Ammon's horn (tissue), 1 donor: ENCODE measurements at places on chromosomes 16 and 17.

DNA sequence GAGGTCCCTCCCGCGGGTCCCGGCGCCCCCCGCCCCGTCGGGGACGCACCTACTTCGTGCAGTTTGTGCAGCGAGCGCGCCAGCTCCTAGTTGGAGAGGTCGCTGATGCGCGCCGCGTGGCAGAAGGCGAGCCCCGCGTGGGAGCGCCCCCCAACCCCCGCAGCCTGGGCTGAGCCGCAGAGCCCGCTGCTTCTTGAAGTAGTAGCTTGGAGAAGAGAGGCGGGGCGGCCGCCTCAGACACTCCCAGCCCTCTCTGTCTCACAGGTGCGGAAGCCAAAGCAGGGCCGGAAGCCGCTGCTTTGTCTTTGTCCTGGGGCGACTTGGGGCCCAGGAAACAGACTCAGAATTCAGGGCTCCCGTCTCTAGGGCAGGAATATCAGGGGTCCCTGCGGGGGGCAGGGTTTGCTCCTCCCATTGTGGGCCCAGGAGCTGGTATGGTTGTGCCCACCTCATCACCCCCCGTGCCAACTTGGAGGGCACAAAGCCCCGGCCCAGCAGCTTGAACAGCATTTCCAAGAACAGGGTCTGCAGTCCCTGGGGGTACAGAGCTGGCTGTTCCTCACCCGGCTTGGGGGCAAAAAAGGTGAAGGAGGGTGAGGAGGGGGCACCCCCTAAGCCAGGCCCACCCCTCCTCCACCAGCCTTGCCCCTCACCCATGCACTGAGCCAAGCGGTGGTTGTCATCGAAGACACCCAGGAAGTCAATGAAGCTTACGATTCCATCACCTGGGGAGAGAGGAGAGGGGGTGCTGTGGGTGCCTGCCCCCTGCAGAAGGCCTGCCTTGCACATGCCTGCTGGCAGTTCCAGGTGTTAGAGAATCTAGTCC lies 13.5 kb downstream of the SPATA32 start:
- no peak for DNase-seq

DNA sequence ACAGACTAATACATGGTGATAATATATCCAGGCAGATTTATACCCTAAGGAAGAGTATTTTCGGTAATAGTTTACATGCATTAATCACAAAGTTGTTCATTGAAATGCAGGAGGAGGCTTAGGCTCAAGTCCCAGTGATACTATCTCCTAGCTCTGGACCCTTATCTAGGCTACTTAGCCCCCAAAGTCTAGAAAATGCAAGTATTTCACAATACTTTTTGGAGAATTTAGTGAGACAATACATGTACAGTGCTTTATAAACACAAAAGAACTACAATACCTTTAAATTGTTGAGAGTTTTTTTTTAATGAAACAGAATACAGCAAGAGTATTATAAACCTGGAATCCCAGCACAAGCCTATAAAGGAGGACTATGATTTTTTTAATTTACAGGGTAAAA lies 473.9 kb downstream of the HS3ST3B1 start:
- DNase-seq, result no peak

GRCh38 chr17:81314398-81315081 lies 19.4 kb upstream of the SLC38A10 start:
- DNase-seq, result no peak

- DNase-seq, result no peak
Observed at GRCh38 chr17:65800655-65801054, 239.2 kb upstream of the AXIN2 start.

DNA sequence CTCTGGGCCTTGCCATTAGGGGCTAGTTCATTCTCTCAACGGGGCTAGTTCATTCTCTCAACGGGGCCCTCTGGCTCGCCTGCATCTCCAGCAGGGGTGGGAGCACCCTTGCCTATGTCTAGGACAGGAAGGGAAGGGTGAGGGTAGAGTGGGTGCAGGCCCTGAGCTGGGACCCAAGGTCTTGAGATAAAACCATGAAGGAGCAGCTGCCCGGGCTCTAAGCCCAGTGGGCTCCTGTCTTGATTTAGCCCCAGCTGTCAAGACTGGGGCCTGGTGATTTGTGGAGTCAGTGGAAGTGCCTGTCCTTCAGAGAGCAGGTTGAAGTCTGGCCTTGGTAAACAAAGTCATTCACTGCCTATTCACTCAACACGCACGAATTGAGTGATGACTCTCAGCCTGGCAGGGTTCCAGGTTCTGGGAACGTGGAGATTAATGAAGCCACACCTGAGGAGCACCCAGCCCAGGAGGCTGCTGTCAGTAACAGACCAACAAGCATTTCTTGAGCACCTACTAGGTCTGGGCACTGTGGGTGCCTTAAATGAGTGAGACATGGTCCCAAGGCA lies 35.4 kb downstream of the WNT3 start:
- DNase-seq, result no peak

DNA sequence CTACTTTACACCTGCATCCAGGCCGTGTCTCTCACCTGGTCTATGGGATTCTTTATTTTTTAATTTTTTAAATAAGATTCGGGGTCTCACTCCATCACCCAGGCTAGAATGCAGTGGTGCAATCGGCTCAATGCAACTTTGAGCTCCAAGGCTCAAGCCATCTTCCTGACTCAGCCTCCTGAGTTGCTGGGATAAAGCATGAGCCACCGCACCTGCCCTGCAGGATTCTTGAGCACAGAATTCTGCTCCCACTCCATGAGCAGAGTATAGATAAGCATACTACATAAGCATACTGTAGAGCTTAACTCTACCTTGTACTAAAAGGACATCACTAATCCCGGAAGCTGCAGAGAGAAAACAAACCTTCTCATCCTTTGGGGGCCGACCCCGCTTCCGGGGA lies 15.5 kb downstream of the GLYR1 start:
- DNase-seq, result no peak

DNA sequence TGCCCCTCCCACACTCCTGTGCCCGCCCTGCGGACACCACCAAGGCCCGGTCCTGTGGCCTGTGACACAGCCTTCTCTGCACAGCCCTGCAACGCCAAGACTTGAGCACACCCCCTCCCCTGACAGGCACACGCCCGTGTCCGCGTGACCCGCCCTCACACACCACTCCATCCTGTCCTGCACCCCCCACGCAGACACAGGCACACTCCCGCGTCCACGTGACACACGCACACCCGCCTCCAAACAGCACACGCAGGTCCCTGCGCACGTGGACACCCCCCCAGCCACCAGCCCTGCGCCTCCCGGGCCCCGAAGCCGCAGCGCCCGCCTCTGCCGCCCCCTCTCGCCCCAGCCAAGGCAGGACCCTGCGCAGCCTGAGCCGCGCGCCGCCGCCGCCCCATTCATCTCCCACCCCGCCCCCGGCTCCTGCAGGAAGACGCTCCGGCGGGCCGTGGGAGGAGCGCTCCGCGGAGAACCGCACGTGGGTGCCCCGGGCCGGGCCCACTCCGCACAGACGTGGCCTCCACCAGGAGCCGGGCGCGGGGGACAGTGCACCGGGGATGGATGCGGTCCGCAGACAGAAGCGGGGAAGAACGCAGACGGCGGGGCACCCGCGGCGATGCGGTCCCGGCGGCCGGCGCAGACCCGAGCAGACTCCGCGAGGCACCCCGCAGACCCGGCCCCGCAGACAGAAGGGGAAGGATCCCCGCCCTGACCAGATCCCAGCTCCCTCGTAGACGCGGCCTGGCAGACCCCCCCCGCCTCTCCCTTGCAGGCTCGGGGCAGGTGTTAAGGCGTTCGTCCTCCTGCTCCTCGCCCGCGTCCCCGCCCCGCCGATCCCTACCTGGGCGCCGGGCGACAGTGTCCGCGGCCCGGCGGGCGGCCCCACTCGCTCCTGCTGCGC lies 506 bp downstream of the CAMKK1 start:
- DNase-seq, result peak; percentile 81

GRCh38 chr16:87780385-87780989 lies 14.7 kb upstream of the KLHDC4 start:
- peak; percentile 81 for DNase-seq

DNA sequence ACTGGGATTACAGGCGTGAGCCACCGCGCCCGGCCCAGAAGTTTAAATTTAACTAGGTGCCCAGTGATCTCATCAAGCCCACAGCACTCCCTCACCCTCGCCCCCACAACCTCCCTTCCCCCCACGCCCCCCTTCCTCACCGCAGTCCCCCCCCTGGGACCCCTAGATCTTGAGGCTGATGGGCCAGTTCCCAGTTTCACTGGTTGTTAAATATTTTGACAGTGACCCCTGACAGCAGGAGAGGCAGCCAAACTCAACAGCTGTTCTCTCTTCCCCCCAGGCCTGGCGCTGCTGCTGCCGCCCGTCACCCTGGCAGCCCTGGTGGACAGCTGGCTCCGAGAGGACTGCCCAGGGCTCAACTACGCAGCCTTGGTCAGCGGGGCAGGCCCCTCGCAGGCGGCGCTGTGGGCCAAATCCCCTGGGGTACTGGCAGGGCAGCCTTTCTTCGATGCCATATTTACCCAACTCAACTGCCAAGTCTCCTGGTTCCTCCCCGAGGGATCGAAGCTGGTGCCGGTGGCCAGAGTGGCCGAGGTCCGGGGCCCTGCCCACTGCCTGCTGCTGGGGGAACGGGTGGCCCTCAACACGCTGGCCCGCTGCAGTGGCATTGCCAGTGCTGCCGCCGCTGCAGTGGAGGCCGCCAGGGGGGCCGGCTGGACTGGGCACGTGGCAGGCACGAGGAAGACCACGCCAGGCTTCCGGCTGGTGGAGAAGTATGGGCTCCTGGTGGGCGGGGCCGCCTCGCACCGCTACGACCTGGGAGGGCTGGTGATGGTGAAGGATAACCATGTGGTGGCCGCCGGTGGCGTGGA lies 15.6 kb downstream of the QPRT start:
- no peak for DNase-seq

GRCh38 chr16:82857693-82858365 lies 231.1 kb downstream of the CDH13 start:
- DNase-seq, result no peak

DNA sequence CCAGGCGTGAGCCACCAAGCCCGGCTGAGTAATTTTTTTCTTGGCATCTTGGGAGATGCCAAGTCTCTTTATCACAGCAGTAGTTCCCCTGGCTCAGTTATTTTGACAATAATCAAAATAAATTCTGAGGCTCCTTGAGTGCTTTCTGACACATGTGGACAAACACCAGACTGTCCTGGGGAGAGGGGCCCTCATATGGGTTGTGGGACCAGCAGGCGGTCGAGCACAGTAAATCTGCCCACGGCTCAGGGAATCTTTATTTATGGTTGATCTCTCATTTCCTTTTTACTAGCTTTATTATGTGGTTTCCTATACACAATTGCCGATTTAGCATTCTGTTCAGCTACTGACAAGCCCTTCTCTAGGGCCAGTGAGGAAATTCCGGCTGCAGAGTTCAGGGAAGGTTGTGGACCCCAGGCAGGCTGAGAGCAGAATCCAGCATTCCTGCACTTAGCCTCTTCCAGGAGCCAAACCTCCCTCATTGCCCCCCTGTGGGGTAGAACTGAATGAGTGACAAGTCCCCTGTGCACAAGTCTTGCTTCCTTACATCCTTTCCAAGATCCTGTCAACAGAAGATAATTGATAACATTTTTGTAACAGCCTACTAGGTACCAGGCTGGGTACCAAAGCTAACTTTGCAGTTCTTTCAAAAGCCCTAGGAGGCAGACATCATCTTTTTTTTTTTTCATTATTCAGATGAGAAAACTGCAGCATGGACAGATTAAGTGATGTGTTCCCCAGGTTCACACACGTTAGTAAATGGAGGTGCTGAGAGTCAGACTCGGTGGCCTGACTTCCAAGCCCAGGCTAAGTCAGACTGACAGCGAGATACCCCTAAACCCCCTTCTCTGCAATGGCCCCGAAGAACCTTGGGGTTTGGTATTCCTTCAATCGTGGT lies 40.2 kb downstream of the HS3ST3B1 start:
- no peak for DNase-seq

DNA sequence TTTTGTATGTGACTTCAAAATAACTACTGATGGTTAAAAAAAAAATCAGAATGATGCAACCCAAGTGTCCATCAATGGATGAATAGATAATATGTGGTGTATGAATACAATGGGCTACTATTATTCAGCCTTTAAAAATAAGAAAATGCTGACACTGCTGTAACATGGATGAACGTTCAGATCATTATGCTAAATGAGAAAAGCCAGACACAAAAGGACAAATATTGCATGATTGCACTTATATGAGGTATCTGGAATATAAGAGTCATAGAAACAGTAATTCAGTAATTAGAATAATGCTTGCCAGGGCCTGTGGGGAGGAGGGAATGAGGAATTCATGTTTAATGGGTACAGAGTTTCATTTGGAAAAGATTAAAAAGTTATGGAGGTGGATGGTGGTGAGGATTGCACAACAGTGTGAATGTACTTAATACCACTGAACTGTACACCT lies 25.4 kb downstream of the TENT4B start:
- DNase-seq, result no peak

- peak; percentile 36 for DNase-seq
Observed at GRCh38 chr17:74117999-74118421, 85.5 kb upstream of the RPL38 start.

- no peak for DNase-seq
Observed at GRCh38 chr16:88726981-88727380, 20.7 kb downstream of the CTU2 start.

DNA sequence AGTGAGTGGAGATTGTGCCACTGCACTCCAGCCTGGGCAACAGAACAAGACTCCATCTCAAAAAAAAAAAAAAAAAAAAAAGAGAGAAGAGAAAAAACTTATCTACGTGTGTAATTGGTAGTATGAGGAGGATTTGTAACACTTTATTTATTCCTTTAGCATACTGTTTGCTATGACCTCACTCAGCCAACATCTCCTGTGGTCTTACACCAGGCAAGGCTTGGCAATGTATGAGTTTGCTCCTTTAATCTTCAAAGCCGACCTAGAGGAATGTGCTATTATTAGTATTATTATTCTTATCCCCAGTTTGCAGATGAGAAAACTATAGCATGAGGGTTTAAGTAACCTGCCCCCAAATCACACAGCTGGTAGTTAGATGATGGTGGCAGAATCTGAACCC lies 35.8 kb upstream of the HAPSTR1 start:
- no peak for DNase-seq

DNA sequence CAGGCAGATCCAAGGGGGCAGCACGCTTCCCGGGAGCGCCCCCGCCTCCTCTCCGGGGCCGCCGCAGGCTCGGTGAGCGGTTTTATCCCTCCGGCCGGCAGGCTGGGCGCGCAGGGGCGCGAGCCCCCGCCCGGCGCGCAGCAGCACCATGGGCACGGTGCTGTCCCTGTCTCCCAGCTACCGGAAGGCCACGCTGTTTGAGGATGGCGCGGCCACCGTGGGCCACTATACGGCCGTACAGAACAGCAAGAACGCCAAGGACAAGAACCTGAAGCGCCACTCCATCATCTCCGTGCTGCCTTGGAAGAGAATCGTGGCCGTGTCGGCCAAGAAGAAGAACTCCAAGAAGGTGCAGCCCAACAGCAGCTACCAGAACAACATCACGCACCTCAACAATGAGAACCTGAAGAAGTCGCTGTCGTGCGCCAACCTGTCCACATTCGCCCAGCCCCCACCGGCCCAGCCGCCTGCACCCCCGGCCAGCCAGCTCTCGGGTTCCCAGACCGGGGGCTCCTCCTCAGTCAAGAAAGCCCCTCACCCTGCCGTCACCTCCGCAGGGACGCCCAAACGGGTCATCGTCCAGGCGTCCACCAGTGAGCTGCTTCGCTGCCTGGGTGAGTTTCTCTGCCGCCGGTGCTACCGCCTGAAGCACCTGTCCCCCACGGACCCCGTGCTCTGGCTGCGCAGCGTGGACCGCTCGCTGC lies 832 bp downstream of the CDK5R1 start:
- DNase-seq, result no peak

GRCh38 chr16:62077998-62078397 lies 41.8 kb upstream of the CDH8 start:
- DNase-seq, result peak; percentile 14
